ENCODE measurements at places on chromosomes 3 and 15.

DNA sequence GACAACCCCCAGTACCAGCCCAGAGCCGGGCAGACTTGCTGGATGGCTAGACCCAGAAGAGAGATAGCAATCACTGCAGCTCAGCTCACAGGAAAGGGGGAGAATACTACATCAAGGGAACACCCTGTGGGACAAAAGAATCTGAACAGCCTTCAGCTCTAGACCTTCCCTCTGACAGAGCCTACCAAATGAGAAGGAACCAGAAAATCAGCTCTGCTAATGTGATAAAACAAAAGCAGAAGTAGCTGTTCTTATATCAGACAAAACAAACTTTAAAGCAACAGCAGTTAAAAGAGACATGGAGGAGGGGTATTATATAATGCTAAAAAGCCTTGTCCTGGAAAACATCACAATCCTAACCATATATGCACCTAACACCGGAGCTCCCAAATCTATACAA is 283.3 kb downstream of the KLF13 start:
- DNase-seq = no peak

- DNase-seq = no peak
Observed at GRCh38 chr15:101145362-101145761, 106.5 kb downstream of the CHSY1 start.

GRCh38 chr3:123377243-123377740 is 71.6 kb downstream of the ADCY5 start:
- DNase-seq = no peak

- DNase-seq = peak; percentile 31
Observed at GRCh38 chr3:73448761-73449301, 175.9 kb downstream of the PDZRN3 start.

DNA sequence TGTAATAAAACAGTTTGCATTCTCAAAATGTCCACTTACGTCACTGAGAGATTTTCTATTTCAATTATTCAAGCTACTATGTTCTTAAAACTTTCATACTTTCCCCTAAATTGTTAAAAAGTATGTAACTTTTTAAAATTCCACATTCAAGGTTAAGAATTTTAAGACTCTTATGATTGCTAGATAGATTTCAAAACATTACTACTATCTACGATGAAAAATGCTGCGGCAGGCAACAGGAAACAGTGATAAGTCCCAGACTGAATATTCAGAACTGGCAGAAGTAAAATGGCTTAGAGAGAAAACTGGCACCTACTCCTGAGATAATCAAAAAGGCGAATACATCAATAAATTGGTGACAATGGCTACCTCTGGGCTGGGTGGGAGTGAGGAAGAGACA is 16.2 kb downstream of the ATP13A3 start:
- no peak for DNase-seq

DNA sequence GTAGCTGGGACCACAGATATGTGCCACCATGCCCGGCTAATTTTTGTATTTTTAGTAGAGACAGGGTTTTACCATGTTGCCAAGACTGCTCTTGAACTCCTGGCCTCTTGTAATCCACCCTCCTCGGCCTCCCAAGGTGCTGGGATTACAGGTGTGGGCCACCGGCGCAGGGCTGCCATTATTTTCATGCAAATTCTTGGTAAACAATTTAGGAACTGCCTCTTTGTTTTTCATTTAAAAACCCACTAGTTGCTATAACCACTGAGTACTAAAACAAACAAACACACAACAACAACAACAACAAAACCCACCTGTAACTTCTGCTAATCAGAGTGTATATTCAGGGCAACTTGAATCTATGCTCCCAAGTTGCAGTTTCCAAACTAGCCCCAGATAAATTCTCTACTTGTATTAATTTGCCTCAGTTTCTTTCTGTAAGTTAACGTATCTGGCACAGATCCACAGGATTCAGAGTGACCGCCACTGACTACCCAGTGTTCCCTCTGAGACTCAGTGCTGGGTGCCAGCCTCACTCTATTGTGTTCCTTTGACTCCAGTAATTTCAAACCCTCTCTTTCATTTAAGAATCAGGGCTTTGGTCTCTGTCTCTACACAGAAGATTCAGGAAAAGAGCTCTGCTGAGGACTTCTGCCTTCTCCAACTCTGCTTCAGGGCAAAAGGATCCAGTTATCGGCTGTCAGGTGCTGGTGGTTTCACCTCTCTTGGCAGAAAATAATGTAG is 18.6 kb upstream of the ZNF710 start:
- no peak for DNase-seq

GRCh38 chr15:26391567-26392194 is 381.2 kb downstream of the GABRB3 start:
- DNase-seq = no peak

GRCh38 chr3:128489674-128489926 is 3.4 kb downstream of the GATA2 start:
- DNase-seq = no peak

DNA sequence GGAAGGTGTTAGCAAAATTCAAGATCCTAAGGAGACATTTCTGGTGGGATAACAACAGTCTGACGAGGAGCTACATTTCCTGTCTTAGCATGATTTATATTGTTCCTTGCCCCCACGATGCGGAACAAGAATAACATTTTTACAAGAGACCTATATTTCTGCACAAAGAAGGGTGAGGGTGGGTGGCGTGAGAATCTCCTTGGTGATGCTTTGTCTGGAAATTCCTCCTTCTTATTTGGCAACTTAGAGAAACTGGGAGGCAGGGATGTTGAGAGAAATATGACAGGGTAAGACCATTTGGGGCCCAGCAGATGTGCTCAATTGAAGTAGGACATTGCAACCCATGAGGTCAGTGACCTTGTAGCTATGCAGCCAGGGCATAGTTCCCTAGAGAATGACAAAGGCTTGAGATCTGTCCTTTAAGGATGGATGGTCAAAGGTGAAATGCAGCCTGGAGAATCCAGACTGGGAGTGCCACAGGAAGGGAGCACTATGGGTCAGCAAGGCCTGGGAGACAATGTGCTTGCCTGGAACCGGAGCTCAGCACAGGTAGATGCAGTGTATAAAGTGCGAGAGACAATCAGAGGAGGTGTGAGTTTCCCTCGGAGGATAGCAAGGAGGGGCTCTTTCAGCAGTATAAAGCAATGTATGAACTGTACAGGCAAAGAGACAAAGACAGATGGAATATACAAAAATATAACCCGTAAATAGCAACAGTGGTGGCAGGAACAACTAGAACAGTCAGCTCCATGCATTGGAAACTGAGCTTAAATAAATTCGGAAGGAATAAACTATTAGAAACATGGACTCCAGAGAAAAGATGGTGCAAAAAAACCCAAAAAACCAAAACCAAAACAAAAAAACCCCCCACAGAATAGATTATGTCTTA is 317.6 kb upstream of the TBL1XR1 start:
- DNase-seq = no peak

DNA sequence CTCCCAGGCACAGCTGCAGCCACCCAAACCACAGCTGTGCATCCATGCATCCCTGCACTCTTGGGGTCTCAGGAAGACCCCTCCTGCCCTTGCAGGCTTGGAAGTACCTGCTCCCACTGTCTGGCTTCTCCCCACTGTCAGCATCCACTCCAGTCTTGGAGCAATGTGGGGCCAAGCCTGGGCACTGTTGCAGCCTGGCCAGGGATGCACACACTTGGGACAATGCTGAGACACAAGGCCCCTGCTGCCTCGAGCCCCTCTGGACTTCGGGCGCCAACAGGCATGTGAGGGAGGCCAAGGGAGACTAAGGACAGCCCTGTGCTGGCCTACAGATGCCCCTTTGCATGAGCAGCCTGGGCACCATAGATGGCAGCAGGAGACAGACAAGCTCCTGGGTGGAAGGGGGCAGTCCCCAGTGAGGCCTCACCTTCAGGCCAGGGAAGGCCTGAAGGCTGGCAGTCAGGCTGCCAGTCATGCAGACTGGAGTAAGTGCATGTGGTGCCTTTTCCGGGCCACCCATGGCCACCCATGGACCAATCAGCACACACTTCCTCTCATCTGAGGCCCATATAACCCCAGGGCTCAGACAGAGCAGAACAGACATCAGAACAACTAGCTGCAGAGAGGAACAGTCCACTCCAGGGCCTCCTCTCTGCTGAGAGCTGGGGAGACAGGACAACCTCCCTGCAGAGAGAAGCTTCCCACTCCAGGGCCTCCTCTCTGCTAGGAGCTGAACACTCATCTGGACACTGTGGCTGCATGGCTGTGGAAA is 219.0 kb downstream of the VGLL3 start:
- no peak for DNase-seq

GRCh38 chr3:146692254-146692653 is 87.1 kb upstream of the PLSCR5 start:
- no peak for DNase-seq

- no peak for DNase-seq
Observed at GRCh38 chr3:168653255-168653654, 557.5 kb upstream of the GOLIM4 start.

DNA sequence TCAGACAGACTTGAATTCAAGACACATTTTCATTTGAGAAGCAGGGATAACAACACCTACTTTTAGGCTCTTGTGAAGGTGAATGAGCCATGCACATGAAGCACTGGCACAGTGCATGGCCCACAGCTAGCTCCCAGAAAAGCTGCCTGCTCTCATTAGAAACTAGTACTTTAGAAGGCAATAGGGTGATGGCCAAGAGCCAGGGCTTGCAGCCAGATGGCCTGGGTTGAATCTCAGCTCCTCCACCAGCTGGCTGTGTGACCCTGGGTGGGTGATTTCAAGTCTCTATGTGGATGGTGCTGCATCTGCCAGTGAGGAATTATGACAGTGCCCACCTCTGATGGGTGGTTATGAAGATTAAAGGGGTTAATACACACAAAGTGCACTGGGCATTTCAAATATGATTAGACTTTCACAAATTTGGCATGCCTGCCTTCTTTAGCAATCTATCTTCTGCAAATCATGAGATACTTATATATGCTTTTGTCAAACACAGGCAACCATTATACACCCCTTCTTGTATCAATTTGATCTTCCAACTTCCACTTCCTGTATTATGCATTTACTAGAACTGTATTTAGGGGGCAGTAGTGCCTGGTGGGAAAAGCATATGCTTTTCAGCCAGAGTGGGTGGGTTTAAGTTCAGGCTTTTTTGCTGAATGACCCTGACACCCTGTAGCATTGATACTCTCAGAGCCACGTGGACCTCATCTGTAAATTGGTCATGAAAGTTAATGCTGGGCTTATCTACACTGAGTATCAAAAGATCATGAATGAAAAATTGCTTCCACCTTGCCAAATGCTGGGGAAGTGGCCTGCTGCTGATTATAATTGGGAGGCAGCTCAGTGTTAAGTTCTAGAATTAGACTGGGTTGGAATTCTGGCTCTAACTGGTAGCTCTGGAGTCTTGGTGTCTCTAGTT is 34.7 kb upstream of the RBP1 start:
- DNase-seq = no peak

DNA sequence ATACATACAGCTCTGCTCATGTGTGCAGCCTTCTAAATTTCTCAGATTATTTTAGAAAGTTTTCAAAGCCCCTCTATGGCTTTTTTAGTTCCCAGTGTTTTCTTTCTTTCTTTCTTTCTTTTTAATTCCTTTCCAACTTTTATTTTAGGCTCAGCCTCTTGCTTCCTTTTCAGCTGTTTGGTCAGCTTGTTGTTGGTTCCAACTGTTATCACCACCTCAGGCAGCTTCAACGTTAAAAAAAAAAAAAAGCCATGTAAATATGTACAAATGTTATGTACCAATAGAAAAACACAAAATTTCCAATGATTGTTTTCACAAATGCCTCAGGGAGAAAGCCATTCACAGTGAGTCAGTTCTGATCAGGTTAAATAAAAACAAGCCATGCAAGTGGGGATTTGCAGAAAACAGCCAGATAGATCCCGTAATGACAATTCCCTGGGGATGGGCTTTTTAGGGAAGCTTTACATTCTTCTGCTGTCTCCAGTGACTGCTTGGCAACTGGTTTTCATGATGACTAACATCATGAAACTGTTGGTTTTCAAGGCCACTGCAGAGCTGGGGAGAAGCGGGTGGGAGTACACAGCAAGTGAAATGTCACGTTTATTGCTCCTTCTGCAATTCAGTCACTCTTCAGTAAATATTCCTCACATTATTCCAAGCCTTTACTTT is 908.4 kb downstream of the EPHA3 start:
- DNase-seq = no peak

DNA sequence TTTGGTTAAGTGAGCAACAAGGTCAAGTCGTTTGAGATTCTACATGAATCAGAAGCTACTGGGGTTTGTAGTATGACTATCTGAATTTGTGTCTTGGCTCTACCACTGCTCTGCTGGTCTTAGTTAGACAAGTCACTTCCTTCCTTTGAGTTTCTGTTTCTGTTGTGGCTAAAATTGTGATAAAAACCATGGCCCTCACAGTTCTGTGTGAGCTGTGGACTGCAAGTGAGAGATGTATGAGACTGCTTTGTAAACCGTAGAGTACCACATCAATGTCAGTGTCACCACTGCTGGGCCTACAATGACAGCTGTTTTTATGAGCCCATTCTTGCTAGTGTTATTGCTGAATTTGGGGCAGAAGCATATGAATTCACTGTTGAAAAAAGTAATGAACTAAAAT is 32.7 kb downstream of the RARB start:
- no peak for DNase-seq

DNA sequence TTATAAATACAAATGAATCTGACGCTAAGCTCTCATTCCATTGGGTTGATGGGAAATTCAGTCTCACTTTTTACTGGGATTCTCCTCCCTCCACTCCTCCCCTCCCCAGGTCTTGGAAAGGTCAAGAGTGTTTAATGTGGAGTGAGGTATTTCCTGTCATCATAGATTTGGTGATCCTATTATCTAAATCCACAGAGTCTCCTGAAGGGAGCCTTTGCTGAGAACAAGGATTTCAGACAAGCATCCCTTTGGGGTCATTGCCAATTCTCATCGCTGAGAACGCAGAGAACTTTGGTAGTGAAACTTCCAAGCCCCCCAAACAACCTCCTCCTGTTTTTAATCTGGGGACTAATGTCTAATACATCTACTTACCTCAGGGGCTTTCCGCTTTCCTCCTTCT is 297.9 kb downstream of the OTOL1 start:
- DNase-seq = no peak

DNA sequence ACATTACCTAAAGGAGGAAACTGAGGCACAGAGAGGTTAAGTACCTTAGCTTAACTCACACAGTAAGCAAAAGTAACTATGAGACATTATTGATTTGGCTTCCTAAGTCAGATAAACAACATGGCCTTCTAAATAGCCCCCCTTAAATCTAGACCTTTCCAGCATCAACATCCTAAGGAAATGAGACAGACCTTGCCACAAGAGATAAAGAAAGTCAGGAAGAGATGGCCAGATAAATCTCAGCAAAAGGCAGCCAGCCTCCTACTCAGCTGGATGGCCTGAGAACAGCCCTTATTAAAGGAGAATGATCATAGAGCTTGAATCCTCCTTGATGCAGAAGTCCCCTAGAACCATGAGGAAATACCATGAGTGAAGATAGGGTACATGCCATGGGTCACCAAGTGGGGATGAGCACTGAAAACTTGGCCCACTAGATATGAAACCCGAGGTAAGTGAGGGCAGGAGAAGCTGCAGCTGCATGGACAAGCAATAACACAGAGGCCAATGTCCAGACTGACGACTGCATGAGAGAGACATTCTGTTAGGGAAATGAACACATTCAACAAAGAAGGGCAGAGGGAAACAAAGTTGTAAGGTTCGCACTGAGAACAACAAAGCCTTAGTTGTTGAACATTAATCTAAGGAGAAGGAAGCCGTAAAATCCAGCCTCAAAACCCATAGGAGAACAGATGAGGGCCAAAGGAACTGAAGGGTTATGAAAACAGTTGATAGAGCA is 69.6 kb downstream of the ZIC4 start:
- DNase-seq = no peak

- no peak for DNase-seq
Observed at GRCh38 chr15:23850666-23851065, 163.6 kb upstream of the NDN start.
